ENCODE measurements at places on chromosomes 2 and 18.

- no peak for DNase-seq
These were observed 4.5 kb downstream of the SLC14A1 start for GRCh38 chr18:45728336-45729010.

DNA sequence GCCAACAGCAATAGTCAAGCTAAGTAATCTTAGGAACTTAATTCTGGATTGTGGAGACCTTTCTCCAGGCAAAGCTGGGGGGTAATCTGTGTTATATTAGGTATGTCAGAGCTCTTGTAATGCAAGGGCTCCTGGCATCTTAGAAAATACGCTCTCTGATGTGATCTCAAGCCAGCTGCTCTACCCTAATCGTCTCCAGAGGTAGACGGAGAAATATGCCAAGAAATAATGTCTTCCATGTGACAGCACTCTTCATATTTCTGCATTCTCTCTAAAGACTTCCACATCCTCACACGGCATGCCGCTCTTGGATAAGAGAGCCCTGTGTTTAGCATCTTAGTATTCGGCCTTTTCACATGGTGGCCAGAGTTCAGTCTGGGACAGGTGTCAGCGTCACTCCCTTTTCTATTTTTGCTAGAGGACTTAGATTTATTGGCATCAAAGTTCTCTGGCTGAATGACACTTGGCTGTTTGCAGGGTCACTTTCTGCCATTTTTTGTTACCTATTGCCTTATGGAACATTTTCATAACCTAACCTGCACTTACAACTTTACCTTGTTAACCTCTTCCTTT is 25.2 kb downstream of the CAPN13 start:
- no peak for DNase-seq

DNA sequence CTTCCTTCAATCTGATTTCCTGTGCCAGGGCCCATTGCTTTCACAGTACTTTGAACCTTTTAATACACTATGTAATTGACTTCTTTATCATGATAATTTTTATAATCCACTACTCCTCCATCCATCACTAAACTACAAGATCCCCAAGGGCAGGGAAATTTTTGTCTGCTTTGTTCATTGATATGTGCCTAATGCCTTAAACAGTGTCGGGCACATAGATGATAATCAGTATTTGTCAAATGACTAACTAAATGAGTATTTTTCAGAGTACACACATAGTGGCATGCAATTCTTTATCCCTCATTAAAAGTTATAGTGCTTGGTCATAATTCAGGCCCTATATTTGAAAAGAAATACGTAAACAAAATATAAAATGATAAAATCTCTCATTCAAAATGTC is 5.3 kb upstream of the STAMBP start:
- DNase-seq, result no peak

GRCh38 chr2:174682007-174682577 is 82.2 kb downstream of the CHRNA1 start:
- peak; percentile 47 for DNase-seq

GRCh38 chr18:50075772-50076171 is 119.2 kb downstream of the MYO5B start:
- DNase-seq, result no peak

DNA sequence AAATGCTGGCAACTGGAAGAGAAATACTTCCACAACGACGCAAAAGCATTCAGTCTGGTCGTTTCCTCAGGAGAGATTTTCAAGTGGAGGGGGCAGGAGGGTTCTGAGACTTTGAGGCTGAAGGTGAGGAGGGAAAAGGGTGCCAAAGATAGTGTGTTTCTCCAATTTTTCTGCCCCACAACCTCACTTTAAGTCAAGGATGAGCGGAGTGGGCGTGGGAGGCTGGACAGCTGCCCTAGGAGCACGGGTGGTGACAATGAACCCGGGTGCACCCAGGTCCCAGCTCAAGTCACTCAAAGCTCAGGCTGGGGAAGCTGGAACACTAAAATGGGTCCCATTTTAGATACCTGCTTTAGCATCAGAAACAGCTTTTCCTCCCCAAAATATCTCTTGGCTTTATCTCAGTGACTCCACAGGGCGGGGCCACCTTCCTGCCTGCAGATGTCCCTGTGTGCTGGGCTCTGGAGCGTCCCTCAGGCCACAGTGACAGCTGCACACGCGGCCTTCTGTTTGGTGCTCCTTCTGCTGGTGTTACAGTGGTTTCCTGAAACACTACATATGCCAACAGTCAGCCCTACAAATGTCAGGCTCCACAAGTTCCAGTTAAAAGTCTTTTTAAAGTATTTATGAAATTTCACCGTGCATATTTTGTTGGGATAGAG is 1.4 kb upstream of the MBP start:
- DNase-seq, result no peak

- DNase-seq, result no peak
These were observed 836.9 kb upstream of the FANCL start for GRCh38 chr2:59077981-59078531.

GRCh38 chr18:31500051-31500688 is 2.2 kb downstream of the DSG2 start:
- DNase-seq, result no peak

- DNase-seq, result no peak
These were observed 1.1 kb upstream of the SMYD1 start for GRCh38 chr2:88066543-88066942.

GRCh38 chr2:201149064-201149820 is 33.3 kb downstream of the CFLAR start:
- no peak for DNase-seq

- no peak for DNase-seq
These were observed 311.4 kb downstream of the LRRTM1 start for GRCh38 chr2:79993144-79993543.

GRCh38 chr2:137857881-137858280 is 106.4 kb upstream of the HNMT start:
- DNase-seq, result no peak

DNA sequence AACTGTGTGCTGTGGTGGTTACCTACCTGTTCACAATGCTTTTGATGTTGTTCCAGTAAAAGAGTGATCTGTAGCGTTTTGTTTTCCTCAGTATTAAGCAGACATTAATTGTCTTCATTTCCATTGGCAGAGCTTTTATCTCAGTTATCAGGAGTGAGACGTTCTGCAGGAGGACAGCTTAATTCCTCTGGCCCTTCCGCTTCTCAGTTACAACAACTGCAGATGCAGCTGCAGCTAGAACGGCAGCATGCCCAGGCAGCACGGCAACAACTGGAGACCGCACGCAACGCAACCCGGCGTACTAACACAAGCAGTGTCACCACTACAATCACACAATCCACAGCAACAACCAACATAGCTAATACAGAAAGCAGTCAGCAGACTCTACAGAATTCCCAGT is 78.3 kb downstream of the KCMF1 start:
- no peak for DNase-seq

DNA sequence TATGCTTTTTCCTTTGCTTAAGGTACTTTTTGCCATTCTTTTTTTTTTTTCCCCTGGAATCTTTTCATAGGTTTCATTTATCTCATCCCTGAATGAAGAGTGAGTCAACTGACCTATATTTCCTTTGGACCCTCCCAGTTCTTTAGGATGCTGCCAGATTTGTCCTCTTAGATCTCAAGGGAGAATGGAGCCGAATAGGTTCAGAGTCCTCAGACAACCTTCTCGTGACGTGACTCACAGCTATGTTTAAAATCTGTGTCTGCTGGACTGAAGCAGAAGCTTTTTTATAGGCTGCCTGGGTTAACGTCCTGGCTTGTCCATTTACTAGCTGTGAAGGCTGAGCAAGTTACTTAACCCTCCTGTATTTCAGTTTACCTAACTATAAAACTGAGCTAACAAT is 358.6 kb downstream of the DLGAP1 start:
- DNase-seq, result no peak

DNA sequence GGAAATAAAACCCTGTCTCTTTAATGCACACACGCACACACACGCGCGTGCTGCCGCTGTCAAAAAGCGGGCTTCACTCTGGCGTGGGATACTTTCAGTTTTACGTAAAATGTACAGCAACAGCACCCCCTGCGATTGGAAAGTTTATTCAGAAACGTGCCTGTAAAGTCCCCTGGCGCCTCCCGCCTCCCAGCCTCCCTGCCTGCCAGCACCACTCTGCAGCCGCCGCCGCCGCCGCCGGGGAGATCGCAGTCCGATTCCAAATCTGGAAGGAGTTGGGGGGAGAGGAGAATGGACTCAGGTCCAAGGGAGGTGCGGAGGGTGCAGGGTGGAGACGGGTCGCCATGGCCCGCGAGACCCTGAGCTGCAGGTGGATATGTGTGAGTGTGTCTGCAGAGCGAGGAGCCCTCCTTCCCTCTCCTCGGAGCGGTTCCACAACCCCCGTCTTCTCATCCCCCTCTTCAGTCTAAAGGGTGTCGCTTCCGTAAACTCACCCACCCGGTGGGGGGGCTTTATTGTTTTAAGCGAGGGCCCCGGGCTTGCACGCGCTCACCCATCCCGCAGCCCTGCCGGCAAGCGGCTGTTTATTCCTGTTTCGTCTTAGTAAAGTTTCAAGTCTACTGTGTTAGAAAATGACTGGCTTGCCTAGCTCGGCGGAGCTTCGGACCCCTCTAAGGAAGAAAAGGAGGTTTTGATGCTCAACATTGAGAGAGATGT is 1.8 kb upstream of the BCL11A start:
- no peak for DNase-seq

DNA sequence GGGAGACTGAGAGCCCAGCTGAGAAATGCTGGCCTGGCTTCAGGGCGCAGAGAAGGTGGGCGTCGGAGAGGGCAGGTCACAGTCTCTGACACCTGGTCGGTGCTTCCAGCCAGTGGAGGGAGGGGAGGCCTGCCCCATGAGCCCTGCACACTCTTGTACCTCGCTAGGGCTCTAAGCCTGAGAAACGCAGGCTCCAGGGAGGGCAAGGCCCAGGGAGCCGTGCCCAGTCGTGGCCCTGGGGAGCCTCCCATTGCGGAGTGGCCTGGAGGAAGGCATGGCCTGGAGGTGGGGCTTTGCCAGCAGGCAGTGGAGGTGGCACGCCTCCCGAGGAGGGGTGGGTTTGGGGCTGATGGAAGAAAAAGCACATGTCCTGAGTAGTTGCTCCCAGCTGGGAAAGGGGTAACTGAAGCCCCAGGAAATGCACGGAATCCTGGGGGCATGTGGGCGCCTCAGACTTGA is 39.0 kb downstream of the MTERF4 start:
- DNase-seq, result no peak

GRCh38 chr2:49294225-49294624 is 139.9 kb upstream of the FSHR start:
- no peak for DNase-seq

DNA sequence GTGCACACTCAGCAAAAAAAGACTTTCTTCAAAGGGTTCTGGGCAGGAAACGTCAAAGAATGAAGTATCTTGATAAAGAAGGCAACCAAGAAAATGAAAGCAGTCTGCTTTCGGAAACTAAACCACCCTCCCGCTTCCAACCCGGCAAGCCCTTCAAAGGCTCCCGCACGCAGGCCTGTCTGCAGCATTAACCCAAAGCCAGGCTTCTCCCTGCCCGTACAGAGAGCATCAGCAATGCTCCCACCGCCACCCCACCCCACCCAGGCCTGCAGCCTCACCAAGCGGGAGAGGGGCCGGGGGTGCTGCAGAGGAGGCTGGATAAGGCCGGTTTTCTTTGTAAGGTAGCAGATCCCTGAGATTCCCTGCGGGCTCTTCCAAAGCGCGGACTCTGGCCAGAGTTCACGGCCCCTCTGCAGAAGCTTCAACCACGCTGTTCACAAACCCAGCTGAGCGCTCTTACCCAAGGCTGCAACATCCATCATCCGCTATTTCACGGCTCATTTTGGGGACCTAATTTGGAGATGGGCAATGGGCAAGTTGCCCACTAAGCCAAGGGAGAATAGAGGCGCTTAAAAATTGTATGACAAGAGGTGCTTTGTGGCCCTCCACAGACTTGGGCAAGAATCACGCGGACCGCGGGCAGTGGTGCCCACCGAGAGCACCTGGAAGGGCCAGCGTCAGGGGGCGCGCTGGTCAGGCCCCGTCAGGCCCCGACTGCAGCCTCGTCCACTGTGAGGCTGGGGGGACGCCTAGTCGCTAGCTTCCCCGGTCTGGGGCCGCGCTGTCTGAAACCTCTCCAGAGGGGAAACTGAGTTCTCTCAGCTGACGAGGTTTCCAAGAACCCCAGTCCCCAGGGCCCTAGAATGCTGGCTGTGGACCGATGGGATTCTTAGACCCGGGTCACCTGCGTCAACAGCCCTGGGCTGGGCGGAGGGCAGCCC is 225.4 kb upstream of the ID2 start:
- DNase-seq, result no peak

GRCh38 chr2:132873738-132874137 is 203.7 kb upstream of the LYPD1 start:
- DNase-seq, result no peak

- no peak for DNase-seq
These were observed 35.7 kb downstream of the C18orf63 start for GRCh38 chr18:74351354-74351753.

GRCh38 chr2:24920809-24921441 is 888 bp upstream of the ADCY3 start:
- DNase-seq, result no peak

GRCh38 chr18:56148373-56148772 is 490.0 kb downstream of the TXNL1 start:
- DNase-seq, result no peak

DNA sequence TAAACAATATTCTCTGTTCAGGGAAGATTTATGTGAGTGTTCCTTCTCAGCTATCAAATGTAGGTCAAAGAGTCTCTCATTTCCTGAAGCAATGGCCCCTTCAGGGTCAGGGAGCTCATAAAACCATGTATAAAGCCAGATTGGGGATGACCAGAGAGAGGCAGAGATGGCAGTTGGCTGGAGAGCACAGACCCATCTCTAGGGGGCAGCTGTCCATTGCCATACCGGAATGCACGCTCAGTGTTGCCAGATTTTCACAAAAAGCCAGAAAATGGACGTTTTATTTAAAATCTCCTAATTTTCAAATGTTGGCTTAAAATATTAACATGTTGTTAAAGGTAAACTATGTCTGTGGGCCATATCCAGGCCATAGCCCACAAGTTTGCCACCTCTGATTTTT is 1920.7 kb upstream of the CELF4 start:
- DNase-seq, result no peak

- DNase-seq, result no peak
These were observed 99.3 kb upstream of the SOX11 start for GRCh38 chr2:5592916-5593315.

- no peak for DNase-seq
These were observed 174.6 kb downstream of the ZNF385B start for GRCh38 chr2:179686718-179687342.

GRCh38 chr18:56115071-56116015 is 523.0 kb downstream of the TXNL1 start:
- DNase-seq, result no peak

- DNase-seq, result no peak
These were observed 8.3 kb downstream of the NEMP2 start for GRCh38 chr2:190526105-190526750.

GRCh38 chr2:11592671-11593574 is 59.1 kb downstream of the GREB1 start:
- no peak for DNase-seq
